ENCODE measurements at places on chromosomes 5 and 9. TPM values are rescaled to one million over a fixed set of nuclear protein-coding genes. Genes with fewer than 3 reads are reported as not detected.
A peak's percentile ranks its signal among the peaks of the same experiment; 100 is the strongest.

Gene RPP25L
- total RNA-seq: 21.1 TPM

DNA sequence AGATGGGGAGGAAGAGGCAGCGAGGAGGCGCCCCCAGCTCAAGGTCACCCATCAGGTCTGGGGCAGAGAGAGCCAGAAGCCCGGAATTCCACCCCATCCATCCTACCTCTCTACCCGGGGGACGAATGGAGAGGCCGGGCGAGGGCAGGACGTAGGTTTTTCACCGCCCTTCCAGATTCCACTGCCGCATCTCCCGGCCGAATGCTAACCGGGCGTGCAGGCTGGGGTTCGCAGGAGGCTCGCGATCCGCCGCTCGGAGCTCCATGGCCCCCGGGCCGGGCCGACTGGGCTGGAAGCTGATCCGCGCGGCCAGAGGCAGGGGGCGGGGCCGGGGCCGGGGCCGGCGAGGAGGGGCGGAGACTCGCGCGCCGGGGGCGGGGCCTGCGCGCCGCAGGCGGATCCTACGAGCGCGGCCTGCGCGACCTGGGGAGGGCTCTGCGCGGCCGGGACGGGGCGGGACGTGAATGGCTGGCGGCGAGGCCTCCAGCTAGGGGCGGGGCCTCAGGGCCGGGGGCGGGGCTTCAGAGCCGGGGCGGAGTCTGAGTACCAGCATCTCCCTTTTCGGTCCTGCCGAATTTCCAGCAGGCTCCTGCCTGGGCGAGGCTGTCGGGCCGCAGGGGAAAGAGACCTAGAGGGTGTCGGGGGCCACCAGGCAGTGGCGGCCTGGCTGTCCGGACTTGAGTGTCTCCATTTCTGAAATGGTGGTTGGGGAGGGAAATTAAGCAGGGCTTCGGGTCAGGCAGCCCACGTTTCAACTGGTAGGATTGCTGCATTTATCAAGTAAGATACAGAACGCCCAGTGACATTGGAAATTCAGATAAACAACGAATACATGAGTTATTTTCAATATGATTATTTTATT lies at the start of gene ST6GALNAC4:
Gene ST6GALNAC4, minus strand, starts transcription at position 322 of the 862 bp plus-strand sequence. CDS start 622 bp downstream, outside the sequence.
- DNase-seq: peak; percentile 98

GRCh38 chr5:132369474-132370180 lies at the start of gene SLC22A5:
TSS of gene SLC22A5 (plus strand) at chr5:132369710. CDS start at chr5:132369973, 263 bp downstream.
- peak; percentile 45 for DNase-seq

- no peak for DNase-seq
These were observed 285.4 kb downstream of the MAST4 start for GRCh38 chr5:66881480-66882161.

DNA sequence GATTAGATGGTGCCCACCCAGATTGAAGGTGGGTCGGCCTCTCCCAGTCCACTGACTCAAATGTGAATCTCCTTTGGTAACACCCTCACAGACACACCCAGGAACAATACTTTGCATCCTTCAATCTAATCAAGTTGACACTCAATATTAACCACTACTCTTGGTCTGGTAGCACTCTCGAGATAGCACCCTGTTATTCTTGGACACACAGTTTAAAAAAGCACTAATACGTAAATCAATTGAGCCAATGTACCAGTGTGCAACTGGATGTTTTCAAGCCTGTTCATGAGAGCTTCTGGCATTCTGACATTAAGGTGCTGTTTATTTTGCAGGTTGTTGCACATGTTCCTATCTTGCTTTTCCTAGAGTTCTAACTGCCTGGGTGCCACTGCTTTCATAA lies 35.3 kb downstream of the MARCHF3 start:
- DNase-seq: no peak
